Gastrocnemius medialis (tissue), 4 donors: ENCODE measurements at places on chromosomes 3 and 15.

- no peaks in the 10 kb centered on the region for H3K4me1 ChIP-seq
- no peak overlapping the region for H3K4me3 ChIP-seq
- H3K27me3 ChIP-seq = no peaks in the 10 kb centered on the region
- H3K27ac ChIP-seq = no peak overlapping the region
Observed at GRCh38 chr3:151445273-151446001, 15.4 kb downstream of the IGSF10 start.

GRCh38 chr3:98893740-98894139 lies 7.8 kb downstream of the DCBLD2 start:
- DNase-seq = no peak
- H3K36me3 ChIP-seq = no peaks in the 10 kb centered on the region
- no peaks in the 10 kb centered on the region for H3K27me3 ChIP-seq
- H3K4me1 ChIP-seq = peaks cover 9% of the 10 kb centered on the region
- H3K27ac ChIP-seq = no peak overlapping the region

DNA sequence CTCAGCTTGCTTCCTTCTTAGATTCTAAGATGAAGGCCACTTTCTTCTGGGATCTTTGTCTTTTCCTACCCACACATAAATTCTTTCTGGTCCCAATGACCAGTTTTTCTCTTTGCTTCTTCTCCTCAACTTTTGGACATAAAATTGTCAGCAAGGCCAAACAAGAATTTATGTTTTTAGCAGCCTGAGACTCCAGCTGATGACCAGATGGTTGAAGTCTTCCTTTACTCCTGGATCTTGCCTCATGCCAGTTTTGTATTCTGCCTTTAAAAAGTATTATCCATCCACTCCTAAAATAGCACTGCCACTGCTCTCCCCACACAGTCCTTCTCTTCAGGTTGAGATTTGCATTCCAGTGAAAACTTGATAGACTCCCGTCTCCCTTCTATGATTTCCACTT lies 236.0 kb downstream of the VPS13C start:
- no peaks in the 10 kb centered on the region for H3K4me1 ChIP-seq
- no peak overlapping the region for H3K4me3 ChIP-seq
- DNase-seq = no peak
- H3K27me3 ChIP-seq = no peaks in the 10 kb centered on the region
- no peaks in the 10 kb centered on the region for H3K36me3 ChIP-seq

DNA sequence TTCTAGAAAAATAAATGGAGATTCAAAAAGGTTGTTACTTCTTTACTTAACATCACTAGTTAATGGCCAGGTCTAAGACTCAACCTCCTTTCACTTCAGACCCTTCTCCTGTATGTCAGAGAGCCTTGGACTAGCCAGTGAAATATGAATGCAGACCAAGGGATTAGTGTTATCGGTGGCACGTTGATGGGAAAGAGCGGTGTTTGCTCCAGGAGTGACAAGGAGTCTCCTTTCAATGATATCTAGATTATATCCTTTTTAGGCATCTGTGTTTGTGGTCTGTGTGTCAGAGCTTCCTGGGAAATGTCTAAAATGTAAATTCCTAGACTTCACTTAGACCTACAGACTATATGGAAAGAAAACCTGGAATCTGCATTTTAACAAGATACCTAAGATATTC lies 658.0 kb upstream of the KCNMB2 start:
- H3K36me3 ChIP-seq = no peaks in the 10 kb centered on the region
- no peak overlapping the region for H3K4me3 ChIP-seq
- DNase-seq = no peak
- H3K4me1 ChIP-seq = no peaks in the 10 kb centered on the region
- H3K27ac ChIP-seq = no peak overlapping the region
- no peaks in the 10 kb centered on the region for H3K27me3 ChIP-seq
